ENCODE measurements at places on chromosomes 12 and 14.
A peak's percentile ranks its signal among the peaks of the same experiment; 100 is the strongest.

- no peak for DNase-seq
Measured at GRCh38 chr12:92124689-92125029, 21.0 kb downstream of the BTG1 start.

- DNase-seq = no peak
Measured at GRCh38 chr12:124405151-124405550, 110.3 kb downstream of the RFLNA start.

DNA sequence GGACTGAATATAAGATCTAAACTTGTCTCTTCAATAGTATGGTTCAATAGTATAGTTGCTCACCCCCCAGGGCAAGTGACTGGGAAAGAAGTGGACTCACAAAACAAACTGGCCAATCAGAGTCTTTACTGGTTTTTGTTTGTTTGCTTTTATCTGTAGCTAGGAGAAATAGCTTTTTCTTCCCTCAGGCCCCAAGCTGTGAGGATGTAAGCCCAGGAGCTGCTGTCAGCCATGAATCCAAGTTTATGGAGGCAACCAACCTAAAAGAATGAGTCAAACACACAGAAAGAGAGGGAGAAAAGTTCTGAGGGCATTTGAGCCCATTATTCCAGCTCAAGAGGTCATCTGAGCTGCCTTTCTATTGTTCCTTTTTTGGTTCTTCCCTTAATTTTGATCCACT, 375.3 kb downstream of the BCAT1 start:
- no peak for DNase-seq

GRCh38 chr12:42508913-42509460, 80.6 kb downstream of the PRICKLE1 start:
- DNase-seq = no peak

- DNase-seq = no peak
Measured at GRCh38 chr12:127680516-127680915, 586.5 kb upstream of the TMEM132C start.

DNA sequence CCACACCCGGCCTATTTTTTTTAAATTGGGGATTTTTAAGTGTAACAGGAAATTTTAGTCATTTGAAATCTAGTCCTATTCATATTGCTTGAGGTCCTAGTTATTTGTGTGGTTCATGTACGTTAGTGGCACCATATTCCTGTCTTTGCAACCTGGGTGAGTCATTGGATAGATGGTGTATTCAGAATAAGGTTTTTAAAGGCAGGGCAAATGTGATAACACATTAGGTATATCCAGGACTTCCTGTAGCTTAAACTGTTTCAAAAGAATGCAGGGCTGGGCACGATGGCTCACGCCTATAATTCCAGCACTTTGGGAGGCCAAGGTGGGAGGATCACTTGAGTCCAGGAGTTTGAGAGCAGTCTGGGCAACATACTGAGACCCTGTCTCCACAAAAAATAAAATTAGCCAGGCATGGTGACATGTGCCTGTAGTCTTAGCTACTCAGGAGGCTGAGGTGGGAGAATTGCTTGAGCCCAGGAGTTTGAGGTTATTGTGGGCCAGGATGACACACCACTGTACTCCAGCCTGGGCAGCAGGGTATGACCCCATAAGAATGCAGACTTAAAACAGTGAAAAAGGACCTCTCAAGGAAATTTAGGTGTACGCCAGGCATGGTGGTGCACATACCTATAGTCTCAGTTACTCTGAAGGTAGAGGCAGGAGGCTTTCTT, 8.1 kb downstream of the ATP6V0A2 start:
- DNase-seq = no peak

DNA sequence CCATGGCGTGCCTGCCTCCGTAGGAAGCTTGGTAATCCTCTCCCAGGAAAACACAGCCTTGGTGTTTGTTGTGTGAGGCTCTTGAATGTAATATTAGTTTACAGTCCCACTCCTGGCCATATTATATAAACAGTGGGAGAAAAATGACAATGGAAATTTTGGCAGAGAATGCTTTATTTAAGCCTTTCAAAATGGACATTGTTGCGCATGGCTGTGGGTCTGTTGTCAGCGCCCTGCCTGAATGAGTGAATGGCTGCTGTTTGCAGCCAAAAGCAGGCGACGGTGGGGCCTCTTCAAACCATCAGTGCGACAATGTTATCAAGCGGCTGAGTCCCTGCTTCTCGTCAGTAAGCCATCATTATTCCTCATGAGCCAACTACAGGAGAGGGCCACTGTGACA, 201.8 kb upstream of the RMST start:
- no peak for DNase-seq

DNA sequence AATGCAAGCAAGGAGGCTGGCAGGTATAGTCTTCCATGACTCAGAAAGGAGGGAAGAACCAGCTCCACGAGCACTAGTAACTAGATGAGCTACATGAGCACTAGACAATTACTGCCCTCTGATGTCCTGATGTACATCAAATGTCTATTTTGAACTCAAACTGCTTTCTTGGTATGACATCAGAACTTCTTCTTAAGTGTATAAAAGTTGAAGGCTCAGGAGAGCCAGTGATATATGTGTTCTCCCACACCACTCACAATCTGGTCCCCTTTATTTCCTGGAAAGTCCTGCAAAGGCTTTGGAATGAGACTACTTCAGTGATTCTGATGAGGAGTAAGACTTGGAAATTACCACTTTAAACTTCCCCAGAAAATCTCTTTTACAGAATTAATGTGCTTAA, 18.5 kb upstream of the DHRS7 start:
- no peak for DNase-seq

DNA sequence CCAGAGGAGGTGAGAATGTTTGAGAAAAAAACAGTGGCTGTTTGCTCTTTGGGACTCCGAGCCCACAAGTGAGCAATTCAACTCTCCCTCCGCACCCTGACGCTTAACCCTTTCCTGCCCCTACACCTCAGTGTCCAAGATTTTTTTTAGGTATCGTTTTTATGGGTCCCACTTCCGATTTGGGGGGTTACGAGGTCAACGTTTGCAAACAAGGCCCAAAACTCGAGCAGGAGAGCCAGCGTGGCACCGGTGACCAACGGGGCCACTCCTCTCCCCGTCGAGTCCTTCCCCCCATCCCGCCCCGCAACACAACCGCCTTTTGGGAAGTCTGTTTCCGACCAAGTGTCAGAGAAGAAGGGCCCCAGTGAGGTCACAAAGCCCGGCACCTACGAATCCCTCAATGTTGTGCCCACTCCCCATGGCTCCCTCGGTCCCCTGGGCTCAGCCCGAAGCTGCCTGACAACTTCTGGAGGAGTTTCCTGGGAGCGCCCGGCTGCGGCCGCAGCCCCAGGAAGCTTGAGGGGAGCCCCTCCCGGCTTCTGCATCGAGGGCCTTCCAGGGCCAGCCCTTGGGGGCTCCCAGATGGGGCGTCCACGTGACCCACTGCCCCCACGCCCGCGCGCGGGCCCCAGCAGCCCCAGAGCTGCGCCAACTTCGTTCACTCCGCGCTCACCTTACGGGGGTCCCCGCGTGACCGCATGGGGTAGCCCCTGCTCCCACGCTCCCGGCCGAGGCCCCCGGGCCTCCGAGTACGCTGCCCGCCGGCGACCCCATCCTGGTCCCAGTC, 1.2 kb downstream of the CDK2AP1 start:
- DNase-seq = no peak

DNA sequence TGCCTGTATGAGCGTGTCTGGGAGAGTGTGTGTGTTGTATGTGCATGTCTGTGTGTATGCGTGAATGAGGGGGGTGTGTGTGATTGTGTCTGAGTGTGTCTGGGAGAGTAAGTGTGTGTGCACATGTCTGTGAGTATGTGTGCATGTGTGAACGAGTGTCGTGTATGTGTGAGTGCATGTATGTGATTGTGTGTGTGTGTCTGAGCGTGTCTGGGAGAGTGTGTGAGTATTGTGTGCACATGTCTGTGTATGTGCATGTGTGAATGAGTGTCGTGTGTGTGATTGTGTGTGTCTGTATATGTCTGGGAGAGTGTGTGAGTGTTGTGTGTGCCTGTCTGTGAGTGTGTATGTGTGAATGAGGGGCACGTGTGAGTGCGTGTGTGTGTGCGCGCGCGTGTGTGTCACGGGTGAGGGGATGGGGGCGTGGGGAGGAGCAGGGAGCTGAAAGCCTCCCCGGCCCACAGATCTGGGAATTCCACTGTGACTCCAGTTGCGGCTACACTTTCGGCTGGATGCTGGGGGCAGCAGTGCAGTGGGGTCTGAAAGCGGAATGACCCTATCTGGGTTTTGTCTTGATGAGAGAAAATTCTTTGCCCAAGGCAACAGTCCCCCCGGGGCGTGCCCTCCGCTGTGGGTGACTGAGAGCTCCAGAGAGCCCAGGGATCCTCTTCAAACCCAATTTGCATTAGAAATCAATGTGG, 138.1 kb upstream of the MED13L start:
- DNase-seq = no peak

DNA sequence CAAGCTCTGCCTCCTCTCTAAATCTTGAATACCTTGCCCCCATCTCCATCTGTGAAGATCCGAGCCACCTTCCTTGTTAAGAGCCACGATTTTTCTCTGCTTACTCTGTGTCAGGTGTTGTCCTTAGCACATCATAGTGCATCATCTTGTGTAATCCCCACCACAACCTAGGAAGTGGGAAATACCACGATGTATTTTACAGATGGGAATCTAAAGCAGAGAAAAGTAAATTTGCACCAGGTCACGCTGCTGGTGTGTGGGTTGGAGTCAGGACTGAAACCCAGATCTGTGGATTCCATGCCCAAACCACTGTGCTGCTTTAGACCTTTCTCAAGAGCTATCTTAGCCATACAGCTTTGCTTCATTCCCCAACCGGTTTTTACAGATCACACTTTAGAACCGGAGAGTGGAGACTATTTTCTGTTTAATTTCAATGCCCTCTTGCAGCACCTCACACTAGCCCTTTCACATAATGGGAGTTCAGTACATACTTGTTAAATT, 94.6 kb downstream of the PPM1A start:
- no peak for DNase-seq

DNA sequence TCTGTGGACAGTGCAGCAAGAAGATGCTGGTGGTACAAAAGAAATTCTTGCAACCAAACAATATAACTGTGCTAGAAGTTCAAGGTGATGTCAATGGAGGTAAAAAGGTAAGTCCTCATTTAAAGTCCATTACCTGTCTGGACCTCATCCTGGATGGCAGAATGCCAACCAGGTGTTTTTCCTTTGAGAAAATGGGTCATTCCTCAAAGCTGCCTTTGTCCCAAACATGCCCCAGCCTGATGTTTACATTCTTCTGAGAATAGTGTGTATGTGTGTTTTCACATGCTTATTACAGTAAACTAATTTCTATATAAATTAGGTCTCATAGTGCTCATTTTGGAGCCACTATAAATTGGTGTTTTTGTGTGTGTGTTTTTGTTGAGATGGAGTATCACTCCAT, 24.9 kb downstream of the ACTR6 start:
- no peak for DNase-seq

- no peak for DNase-seq
Measured at GRCh38 chr12:7444076-7444475, at the start of gene CD163L1. TSS of gene CD163L1 (minus strand) at chr12:7444153. CDS start at chr12:7444127, 26 bp downstream.

DNA sequence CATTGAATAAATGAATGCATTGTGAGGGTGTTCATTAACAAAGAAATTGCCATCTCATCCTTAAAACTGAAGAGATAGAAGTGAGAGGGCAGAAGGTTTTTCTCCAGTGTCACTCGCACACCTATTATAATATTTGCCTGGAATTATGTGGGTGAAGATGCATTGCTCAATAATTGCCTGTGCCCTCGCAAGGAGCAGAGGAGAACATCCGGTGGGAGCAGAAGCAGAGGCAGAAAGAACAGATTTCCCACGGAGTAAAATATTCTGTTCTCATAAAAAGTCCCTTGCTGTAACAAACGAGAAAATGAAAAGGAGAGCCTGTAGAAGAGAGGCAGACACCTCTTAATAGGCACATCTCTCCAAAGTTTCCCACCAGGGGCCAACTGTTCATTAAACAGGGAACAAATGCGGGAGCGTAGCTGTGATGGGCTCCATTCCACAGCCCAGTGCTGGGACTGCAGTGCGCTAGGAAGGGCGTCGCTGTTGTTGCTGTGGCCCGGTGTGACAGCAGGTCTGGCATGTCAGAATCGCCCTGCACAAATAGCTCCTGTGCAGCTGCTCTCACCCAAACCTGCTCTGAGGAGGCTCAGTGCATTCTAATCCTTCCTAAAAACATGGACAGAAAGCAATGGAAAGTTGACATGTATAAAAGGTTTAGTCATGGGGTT, 359.8 kb downstream of the APAF1 start:
- no peak for DNase-seq

GRCh38 chr12:122184517-122184916, 1.6 kb downstream of the LRRC43 start:
- peak; percentile 78 for DNase-seq

- no peak for DNase-seq
Measured at GRCh38 chr14:58668848-58669480, 31.2 kb downstream of the DACT1 start.

- DNase-seq = no peak
Measured at GRCh38 chr14:58362798-58363412, 32.8 kb upstream of the TOMM20L start.

DNA sequence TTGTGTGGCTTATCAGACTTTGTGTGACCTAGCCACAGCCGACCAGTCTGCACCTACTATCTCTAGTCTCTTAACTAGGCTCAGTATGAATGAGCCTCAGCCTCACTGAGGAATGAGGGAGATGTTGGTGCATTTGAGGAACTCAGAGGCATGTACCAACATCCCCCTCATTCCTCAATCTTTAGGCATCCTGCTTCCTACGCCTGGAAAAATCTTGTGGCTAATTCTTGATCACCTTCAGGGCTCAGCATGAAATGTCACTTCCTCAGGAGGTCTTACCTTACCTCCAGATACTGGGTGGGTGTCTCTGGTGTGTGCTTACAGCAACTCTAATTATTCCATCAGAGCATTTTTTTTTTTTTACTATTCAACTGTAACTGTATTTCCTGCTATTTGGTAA, 148.8 kb upstream of the TMCC3 start:
- DNase-seq = no peak

GRCh38 chr14:73741386-73741875, 27.2 kb upstream of the PNMA1 start:
- DNase-seq = peak; percentile 87

- no peak for DNase-seq
Measured at GRCh38 chr12:96335270-96335669, 65.0 kb downstream of the CDK17 start.

DNA sequence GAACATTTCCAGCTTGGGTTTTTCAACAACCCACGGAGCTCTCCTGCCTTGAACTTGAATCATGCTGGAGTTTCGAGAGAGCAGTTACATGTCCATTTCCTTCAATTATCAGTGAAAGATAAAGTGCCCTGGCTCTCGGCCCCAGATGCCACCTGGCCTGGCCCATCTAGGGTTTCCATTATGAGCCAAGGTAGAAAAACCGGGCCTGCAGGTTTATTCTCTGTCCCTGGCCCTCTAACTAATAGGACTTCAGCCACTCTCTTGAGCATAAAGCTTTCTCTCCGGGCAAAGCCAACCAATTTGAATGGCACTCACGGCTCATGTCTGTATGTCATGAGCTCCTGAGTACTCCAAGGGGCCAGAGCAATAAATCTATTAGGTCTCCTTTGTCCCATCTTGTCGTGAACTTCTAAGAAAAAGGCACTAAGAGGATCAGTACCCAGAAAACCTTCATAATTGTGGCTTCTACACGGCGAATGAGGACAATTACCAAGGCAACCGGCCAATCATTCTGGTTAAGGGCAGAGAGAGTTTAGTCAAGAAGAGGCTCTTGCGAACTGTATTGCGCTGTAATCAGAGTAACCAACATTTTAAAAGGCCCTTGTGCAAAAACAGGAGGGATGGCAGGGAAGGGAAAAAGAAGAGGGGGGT, 392.3 kb downstream of the MED13L start:
- no peak for DNase-seq

- no peak for DNase-seq
Measured at GRCh38 chr12:8692573-8692972, 5.2 kb upstream of the RIMKLB start.

- DNase-seq = no peak
Measured at GRCh38 chr14:72690324-72690723, 203.6 kb downstream of the DPF3 start.

- DNase-seq = no peak
Measured at GRCh38 chr14:64720131-64720576, 15.9 kb downstream of the PLEKHG3 start.

Data from CMK (cell line).